ENCODE measurements at places on chromosomes 11 and 22.

DNA sequence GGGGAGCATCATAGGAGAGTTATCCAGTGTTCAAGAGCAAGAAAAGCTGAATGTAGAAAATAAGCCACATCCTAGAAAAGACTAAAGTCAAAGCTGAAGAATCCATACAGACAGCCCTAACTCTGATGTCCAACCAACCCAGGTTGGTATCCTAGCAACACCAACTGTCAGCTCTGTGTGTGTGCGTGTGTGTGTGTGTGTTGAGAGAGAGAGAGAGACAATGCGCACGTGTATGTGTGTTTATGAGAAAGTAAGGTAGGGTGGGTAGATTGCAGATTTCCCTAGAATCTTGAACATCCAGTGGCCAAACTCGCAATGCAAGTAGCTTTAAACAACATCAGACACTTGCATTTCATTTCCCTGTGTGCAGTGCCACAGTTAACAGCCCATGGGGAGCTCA lies 274.9 kb downstream of the FAM181B start:
- no peak for DNase-seq

GRCh38 chr11:82577246-82577645 lies 156.4 kb downstream of the FAM181B start:
- no peak for DNase-seq

DNA sequence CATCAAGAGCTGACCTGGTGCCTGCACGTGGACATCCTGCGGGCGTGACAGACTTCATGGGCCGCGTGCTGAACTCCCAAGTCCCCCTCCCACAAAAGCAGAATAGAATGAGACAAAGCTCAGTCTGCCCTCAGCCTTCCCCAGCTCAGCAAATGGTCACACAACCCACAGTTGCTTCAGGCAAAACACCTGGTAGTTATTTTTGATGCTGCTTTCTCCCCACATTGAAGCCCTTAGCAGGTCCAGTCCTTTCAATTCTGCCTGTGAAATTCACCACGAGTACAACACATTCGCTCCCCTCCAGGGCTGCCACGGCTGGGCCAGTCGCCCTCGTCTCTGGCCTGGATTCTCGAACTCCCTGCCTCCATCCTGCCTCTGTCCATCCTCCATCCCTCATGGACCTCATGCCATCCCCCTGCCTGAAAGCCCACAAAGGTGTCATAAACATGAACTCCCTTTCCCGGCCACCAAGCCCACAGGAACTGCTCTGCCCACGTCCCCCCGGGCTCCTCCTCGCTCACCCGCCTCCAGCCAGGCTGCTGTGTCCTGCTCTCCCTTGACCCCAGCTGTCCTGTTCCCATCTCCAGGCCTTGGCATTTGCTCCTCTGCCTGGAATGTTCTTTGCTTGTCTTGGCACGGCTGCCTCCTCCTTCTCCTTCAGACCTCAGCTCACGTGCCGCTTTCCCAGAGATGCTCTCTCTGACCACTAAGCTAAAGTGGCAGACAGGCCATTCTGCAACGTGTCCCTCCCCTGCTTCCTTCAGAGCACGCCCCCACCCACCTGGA lies 42.1 kb downstream of the SCUBE1 start:
- no peak for DNase-seq

GRCh38 chr11:65084598-65085375 lies 765 bp downstream of the ZFPL1 start:
- no peak for DNase-seq

GRCh38 chr11:17498475-17498874 lies 21.8 kb upstream of the ABCC8 start:
- no peak for DNase-seq

- DNase-seq = no peak
Observed at GRCh38 chr11:113457784-113458183, 17.4 kb downstream of the DRD2 start.

DNA sequence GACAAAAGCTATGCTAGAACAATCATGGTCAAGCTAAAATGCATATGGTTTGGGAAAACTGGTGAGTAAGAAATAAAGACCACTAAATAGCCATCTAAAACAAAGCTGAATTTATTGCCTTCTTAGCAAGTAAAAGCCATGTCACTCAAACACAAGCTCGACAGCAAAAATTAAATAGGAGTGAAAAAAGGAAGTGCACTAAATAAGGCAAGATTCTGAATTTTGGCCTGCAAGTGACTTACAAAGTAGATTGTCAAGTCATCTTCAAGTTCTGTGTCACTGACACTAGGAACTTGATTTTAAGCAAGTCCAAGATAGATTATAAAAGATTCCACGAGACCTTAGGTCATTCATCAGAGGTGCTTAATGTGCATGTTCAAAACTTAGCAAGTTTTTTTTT lies 27.4 kb downstream of the TUG1 start:
- no peak for DNase-seq

DNA sequence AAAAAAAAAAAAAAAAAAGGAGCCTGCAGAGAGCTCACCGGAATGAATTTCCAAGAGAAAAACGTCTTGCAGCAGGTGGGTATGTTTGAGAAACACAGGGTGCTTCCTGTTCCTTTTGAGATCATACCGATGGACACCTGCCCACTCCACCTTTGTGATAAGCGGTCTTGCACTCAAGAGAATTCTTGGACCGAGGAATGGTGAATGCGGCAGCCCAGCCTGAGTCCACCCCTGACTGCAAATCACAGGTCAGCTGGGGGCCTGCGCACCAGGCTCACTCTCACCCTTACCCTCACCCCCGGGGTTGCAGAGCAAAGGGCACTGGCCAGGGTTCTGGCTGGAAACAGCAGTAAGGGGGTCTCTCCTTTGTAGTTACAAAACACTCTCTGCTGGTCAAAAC lies 16.8 kb upstream of the TEF start:
- no peak for DNase-seq

DNA sequence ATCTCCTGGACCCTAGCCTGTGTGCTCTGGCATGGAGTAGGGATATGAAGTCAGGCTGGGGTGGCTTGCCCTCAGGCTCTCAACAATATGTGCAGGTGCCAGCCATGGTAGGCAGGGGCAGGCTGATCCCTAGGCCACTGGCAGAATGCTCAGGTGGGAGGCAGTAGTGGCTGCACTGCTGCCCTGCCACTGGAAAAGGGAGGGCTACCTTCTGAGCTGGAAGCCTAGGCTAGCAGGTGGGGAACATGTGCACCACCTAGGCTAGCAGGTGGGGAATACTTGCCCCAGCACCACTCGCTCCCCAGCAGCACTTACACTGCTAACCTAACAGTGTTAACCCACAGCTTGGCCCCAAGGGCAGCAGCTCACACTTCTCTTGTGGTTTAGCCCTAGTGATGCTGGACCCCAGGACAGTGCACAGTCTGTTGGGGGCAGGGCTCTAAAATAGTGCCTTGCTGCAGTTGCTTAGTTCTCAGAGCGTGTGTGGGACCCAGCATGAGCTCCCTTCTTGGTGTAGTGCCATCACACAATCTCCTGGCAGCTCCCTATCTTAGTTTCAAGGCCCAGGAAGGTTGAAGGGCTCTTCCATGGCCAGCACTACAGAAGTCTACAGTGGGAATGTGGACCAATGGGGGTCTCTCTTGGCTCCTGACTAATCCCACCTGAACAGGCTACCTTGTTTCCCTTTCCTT lies 130.8 kb downstream of the FCHSD2 start:
- no peak for DNase-seq

GRCh38 chr11:89660234-89660633 lies 49.9 kb upstream of the TRIM77 start:
- no peak for DNase-seq

GRCh38 chr11:126886636-126887035 lies 113.9 kb downstream of the KIRREL3 start:
- no peak for DNase-seq

GRCh38 chr11:17613983-17614382 lies 66.9 kb downstream of the OTOG start:
- no peak for DNase-seq

DNA sequence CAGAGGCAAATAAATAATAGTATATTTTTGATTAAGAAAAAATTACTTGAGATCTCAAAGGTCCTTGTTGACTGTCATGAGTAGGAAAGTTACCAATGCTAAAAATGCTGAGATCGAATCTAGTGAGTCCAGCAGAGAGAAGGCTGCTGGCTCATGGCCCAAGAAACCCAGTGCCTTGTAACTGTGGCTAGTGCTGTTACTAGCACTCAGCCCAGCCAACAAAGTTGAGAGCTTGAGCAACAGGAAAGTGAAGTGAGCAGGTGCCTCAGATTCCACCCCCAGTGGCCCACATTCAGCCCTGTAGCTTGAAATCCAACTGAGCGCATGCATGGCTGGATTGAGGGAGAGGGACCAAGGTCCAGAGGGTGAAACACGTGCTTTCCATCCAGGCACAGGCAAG lies 398.2 kb downstream of the SHANK2 start:
- DNase-seq = no peak

DNA sequence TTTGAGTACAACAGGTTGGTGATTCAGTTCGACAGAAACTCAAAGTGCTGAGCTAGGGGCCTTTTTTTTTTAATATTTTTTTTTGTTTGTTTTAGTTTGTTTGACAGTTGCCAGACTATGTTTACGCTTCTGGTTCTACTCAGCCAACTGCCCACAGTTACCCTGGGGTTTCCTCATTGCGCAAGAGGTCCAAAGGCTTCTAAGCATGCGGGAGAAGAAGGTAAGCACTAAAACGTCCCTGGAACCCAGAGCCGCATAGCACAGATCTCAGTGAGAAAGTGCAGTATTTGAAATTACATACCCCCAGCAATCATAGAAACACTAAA lies 649 bp downstream of the PRRG4 start:
- no peak for DNase-seq

GRCh38 chr11:16395601-16396000 lies 39.3 kb upstream of the SOX6 start:
- no peak for DNase-seq

DNA sequence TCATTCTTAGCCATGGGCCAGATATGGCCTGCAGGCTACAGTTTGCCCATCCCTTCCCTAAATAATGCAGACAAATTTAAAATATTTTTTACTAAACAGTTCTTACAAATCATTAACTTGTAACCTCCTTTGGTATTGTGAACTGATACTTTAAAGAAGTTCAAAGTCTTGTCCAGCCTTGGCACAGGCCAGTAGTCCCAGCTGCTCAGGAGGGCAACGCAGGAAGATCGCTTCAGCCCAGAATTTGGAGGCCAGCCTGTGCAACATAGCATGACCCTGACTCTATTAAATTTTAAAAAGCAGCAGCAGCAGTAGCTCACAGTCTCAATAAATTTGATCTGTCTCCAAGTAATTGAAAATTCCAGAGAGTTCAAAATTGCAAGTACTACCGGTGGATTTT lies 83.7 kb upstream of the ARHGAP32 start:
- no peak for DNase-seq

GRCh38 chr11:130737041-130737830 lies 179.0 kb downstream of the SNX19 start:
- DNase-seq = no peak

- DNase-seq = no peak
Observed at GRCh38 chr11:45386972-45387371, 100.8 kb upstream of the SYT13 start.

DNA sequence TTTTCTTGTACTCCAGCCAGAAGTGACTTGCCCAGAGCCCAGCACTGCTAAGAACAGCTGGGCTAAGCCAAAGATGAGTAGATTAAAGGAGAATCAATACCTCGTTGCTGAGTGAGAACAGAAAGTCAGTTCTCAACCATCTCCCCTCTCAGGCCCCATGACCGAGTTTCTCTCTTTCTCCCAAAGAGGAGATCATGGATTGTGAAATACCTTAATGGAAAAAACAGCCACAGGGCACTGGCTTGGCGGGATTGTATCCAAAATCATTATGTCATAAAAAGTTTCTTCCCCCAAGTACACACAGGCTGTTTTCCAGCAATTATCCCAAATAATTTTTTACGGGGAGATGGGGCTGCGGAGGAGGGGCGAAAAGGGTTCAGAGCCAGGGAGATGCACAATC lies 111.8 kb upstream of the TMEM45B start:
- no peak for DNase-seq

GRCh38 chr22:38748487-38749136 lies 7.2 kb downstream of the SUN2 start:
- DNase-seq = no peak

DNA sequence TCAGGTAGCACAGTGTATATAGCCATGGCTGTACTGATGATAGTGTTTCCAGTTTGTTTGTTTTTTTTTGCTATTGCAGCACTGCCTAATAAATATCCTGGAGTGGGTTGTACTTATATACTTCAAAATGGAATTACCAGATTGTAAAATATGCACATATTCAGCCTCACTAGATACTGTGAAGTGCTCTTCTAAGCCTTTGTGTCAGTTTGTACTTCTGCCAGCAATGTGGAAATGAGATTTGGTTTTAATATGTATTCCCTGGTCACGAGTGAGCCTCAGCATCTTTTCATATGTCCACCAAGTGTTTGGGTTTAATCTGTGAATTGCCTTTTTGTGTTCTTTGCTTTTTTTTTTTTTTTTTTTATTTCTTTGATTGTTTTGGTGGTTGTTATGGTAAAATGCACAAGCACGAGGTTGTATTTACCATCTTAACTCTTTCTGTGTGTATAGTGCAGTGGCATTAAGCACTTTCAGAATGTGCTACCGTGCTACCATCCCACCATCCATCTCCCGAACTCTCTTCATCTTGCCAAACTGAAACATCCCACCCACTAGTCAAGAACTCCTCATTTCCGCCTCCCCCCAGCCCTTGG lies 34.9 kb downstream of the ST3GAL4 start:
- no peak for DNase-seq

DNA sequence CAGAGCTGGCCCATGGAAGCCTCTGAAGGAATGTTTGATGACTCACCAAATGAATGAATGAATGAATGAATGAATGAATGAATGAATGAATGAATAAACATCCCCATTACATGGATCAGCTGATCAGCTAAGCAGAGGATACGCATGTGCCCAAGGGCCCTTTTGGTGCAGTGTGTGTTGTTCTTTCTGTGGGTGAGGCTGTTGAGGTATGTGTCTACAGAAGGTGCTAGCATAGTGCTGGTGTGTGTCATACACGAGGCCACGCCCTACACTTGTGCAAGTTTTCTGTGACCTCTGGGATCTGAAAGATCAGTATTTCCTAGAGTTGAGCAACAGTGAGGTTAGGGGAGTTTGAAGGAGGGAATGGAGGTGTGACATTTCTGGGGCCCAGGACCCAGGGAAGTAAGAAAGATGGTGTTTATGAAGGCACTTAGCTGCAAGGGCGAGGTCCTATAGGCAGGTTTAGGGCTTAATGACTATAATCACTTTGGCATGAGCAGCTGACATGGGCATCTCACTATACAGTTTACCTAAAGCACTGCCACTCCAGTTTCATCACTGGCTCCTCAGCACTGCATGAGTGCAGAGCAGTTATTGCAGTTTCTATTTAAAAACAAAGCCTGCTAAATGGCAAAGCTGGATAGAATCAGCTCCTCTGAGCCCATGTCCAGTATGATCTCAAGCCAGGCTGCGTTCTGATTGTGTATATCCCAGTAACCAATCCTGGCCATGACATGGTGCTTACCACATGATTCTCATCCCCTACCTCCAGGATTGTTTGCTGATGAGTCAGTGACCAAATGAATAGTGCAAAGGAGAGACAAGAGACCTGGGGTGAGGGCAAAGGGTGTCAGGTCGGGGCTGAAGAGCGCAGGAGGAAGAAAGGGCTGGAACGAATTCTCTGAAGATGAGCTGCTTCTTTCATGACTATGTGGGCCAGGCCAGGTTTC lies 36.4 kb upstream of the E2F8 start:
- DNase-seq = no peak

Data from GM04504 (cell line).